ENCODE measurements at places on chromosomes 7 and 10.

GRCh38 chr10:74930965-74931364 lies 104.6 kb downstream of the KAT6B start:
- no peak for DNase-seq

- DNase-seq = no peak
Observed at GRCh38 chr7:120877701-120878100, 19.8 kb upstream of the TSPAN12 start.

DNA sequence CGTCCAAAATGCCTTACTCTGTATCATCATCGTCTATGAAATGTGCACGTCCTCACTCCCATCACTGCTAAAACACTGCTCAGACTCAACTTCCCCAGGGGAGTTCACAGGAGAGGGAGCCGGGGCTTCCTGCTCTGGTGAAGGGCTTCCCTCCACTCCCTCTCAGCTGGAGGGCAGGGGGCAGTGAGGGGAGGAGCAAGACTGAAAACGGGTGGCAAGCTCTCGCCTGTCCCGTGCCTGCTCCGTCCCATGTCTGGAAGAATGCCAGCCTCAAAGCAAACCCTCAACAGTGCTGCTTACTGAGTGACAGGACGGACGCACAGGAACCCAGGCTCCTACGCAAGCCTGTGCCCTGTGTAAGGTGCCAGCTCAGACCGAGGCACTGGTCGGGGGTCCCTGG lies 25.1 kb downstream of the PRKAG2 start:
- no peak for DNase-seq

DNA sequence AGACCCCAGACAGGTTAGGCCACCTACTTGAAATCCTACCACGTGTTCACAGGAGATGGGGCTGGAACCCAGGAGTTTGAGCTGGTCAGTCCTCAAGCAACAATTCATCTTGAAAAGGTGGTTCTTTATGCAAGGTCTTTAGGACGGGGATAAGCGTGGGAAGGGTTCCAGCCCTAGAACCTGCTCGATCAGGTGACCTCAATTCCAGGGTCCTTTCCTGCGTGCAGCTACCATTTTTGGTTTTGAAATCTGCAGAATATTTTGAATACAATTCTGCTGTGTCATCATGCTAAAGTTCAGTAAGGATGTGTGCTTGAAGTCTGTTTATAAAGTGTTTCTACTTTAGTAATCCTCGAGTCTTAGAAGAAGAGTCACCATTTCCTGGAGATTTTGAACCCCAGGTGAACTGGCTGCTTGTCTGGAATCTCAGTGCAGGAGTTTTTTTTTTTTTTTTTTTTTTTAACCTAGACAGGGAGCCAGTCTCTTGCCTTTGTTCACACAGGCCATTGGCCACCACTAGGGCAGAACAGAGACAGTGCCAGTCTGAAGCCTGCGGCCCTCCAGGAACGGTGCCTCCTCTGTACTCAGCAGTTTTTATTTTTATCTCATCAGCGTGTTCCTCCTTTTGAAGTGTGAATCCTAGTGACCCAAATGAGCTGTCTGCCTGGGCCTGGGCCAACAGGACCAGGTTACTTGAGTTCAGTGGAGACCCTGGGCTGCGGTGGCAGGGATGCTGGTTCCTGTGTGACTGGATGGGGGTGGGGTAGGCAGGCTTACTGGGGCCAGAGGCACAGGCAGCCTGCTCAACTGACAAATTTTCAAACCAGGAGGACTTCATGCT lies 54.6 kb downstream of the EEPD1 start:
- no peak for DNase-seq

All from stimulated activated CD4-positive, alpha-beta T cell treated with anti-CD3 and anti-CD28 coated beads, Interleukin-1b, Interleukin-23, amount 100 ng/mL, for 1 hour (primary cell).